ENCODE measurements at places on chromosomes 4 and X.

GRCh38 chrX:10401239-10401638 lies 219.1 kb downstream of the MID1 start:
- DNase-seq = no peak

DNA sequence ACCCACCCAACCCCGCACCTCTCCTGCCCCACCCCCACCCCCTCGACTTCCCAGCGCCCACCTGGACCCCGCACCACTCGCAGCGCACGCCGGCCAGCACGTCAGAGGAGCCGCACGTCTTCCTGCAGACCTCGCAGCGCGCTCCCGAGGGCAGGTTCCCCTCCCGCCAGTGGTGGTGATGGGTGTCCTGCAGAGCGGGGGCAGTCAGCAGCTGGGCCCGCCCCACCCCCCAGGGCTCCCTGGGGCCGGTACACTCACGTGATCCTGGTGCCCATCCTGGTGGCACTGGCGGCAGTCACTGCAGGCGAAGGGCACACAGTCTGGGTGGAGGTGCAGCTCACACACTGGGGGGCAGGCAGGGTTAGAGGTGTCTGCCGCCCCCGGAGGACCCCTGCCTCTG lies 5.1 kb downstream of the DGKQ start:
- no peak for DNase-seq

DNA sequence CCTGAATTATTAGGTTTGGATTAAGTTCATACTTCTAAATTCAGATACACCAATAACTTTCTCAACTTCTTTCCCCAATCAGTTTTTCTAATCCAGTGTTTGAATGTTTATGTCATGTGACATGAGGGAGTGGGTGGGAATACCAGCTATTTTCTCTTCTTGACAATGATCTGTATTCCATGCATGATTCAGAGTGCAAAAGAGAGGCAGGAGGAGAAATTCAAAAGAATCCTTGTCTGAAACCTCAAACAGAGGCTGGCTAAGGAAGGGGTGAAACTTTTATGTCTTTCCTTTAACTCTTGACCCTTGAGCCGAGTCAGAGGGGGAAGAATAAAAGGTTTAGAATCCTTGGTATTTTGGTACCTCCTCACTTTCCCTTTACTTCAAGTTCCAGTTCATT lies 544.7 kb downstream of the SPRY1 start:
- DNase-seq = no peak

DNA sequence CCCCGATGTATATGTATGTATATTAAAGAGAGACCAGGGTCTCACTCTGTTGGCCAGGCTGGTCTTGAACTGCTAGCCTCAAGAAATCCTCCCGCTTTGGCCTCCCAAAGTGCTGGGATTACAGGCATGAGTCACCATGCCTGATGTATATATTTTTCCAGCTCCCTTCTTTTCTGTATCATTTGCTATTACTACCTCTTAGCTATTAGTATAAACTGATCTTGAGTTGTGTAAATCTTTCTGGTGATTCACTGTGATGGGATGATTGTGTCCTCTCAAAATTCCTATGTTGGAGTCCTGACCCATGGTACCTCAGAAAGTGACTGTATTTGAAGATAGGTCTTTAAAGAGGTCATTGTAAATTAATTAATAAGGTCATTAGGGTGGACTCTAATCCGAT lies 53.1 kb downstream of the HPRT1 start:
- no peak for DNase-seq

DNA sequence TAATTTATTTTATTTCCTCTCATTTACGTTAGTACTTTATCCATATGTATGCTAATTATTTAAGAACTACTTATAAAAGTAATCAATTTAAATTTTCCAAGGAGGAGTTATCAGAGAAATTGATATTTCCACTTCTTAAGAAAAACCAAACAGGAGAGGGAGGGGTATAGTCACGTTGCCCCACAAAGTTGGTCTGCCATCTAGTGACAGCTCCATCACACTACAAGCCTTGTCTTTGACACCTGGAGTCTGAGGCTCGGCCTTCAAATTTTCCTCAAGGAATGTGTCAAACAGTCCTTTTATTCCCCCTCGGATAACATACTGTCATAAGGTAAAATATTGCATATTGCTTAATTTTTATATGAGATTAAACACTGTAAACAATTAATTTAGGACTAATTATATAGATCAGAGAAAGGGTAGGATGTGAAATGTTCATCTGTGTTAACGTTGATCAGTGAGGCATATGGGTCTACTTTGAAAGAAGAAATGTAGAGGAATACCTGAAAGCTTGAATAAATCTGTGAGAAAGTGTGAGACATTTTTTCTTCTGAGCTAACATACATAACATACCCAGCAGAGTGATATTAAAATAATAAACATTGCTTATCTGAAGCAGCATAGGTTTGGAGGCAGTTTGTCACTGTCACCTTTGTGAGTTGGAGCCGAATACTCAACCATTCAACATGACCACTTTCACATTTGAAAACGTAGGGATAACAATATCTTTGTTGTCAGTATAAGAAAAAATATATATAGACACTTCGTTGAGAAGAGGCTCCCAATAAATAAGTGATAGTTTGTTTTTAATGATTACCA lies 114.4 kb downstream of the GLRA3 start:
- peak; percentile 53 for DNase-seq

GRCh38 chr4:184313058-184313581 lies 95.4 kb upstream of the ENPP6 start:
- DNase-seq = no peak

DNA sequence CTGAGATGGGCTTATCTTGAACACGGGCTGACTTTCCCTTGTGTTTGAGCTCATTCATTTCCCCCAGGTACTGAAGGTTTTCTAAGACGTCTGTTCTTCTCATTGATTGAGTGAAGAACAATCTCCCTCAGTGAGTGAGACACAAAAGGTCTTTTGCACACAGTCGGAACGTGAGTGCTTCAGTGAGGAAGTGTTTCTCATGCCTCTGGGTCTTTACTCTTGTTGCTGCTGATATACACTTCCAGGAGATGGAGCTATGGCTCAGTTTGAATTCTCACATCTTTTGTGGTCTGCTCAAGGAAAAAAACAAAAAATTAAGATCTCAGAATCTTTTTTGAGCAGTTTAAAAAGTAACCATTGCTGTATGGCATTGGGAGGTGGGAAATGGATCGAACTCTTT lies 981.9 kb upstream of the TENM3 start:
- DNase-seq = peak; percentile 18

DNA sequence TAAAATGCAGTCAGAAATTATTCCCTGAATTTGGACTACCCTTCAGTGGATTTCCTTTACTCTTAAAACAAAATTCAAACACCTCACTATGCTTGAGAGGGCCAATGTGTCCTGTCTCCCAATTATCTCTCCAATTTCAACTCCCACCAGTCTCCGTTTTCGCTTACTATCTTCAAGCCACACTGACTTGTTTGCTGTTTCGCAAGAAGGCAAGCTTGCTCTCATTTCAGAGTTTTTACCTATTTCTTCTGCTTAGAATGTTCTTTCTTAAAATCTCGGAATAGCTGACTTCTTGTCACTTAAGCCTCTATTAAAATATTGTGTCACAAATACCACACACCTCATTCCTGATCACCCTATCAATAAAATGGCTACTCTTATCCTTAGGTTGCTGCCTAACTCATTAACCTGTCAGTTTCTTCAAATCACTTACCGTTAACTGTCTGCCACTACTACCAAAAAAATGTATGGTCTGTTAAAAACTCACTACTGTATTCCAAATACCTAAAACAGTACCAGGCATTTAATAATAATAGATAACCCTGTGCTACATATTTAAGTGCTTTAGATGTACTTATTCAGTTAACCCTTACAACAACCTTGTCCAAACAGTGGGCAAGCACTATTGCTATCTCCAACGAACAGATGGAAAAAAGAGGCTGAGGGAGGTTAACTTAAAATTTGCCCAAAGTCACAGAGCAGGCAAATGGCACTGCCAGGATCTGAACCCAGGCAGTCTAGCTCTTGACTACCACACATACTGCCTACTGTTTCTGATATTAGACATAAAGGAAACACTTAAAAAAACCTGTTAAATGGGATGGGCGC lies 2.9 kb downstream of the UBA6 start:
- no peak for DNase-seq

DNA sequence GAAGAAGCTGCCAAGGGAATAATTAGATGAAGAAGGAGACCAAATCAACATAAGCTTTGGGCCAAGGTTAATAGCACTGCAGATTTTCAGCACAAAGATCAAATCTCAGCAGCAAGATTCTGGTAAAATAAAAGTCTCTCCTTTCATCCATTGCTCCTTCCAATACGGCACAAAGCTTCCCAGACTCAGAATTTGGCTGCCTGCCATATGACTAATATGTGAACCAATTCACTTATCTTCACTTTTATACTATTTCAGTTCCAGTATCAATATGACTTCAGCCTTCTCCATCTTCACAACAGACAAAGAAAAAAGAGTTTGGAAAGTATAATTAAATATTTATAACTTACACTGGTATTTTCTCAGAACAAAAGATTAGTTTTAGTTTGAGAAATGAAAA lies 978.3 kb upstream of the GRID2 start:
- DNase-seq = no peak

DNA sequence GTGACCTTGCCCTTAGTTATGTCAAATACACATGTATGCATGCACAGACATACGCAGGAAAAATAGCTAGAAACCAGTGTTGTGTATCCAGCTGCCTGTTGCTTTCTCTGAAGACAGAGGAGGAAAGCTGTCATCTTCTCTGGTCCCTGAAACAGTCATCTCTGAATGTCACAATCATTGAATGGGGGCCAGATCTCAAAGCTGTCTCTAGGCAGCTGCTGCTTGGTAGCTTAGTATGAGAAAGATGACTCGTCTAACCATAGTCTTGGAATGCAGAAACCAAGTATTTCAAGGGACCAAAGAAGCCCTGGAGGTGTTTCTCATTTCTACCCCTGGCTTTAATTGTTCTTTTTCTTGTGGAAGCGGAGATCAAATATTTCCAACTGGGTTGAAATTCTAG lies 4.0 kb downstream of the GRIA3 start:
- no peak for DNase-seq

GRCh38 chr4:162911349-162911748 lies 255.3 kb downstream of the NAF1 start:
- DNase-seq = no peak

DNA sequence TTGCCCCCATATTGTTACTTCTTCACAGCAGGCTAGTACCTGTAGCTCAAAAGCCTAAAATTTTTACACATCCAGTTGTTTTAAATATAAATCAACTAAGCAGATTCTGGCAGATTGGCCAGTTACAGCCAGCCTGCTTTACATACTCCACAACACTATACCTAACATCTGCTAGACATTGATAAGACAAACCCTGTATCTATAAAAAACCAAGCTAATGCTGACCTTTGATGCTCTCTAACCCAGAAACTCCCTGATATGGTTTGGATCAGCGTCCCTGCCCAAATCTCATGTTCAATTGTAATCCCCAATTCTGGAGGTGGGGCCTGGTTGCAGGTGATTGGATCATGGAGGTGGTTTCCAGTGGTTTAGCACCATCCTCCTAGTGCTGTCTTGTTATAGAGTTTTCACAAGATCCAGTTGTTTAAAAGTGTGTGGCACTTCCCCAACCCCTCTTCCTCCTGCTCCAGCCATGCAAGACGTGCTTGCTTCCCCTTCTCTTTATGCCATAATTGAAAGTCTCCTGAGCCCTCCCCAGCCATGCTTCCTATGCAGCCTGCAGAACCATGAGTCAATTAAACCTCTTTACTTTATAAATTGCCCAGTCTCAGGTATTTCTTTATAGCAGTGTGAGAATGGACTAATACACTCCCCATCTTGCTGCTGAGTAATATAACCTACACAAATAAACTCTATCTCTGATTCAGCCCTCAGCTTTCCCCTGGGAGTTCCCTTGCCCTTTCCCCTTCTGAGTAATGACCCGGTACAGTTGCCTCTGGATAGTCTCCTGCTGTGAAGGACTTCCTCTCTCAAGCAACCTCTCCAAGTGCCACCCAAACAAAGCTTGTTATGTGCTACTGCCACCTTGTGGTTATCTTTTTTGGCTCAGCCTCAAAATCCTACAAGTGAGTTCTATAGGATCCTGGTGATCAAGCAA lies 39.6 kb downstream of the ZCCHC13 start:
- DNase-seq = peak; percentile 58

DNA sequence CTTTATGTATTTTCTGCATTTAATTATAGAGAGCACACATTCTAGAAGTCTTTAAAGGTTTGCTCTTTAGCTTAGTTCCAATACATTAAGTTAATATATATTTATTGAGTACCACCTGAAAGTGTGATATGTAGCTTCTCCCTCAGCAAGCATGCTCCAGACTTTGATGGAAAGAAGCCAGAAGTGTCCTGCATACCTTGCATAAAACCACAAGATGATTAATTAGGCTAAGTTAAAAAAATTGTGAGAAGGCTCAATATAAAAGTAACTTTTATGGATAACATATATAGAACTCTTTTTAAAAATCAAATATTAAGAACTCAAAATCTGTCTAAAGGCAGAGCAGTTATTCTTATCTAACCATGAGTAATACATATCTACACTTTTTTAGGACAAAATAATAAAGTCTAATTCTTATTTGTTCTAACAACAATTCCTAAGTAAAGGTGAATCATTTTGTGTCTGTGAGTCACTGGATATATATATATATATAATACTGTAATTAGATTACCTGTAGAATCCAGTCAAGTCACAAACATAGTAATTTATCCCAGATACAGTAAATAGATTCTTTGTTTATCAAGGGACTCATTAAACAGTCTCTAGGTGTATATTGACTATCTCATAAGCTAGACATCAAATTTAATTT lies 51.2 kb downstream of the INTS12 start:
- no peak for DNase-seq

GRCh38 chr4:172986114-172986513 lies 182.5 kb upstream of the GALNT7 start:
- no peak for DNase-seq

- DNase-seq = no peak
These were observed 252.7 kb downstream of the SPRY1 start for GRCh38 chr4:123649250-123649644.

DNA sequence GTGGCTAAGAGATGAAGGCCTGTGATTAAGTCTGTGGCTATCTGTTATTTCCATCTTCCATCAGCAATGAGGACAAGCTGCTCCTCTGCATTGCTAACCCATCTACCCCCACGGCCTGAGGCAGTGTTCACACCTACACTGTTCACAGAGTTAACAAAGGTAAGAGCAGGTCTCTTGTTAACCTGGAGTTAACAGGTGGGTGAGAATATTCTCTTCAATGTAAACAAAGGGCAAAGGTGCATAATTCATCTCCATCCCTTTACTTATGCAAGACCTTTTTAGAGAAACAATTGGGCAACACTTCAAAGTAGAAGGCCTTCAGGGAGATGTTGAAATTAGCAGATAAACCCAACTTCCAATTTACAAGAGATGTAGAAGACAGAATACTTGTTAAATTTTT lies 2.8 kb downstream of the SLC35A2 start:
- DNase-seq = no peak

GRCh38 chrX:72208126-72208800 lies 26.7 kb downstream of the PIN4 start:
- DNase-seq = no peak

- DNase-seq = no peak
These were observed 1.8 kb downstream of the KLF3 start for GRCh38 chr4:38665551-38666411.

GRCh38 chr4:173777921-173778320 lies 247.9 kb upstream of the HAND2 start:
- no peak for DNase-seq

- DNase-seq = peak; percentile 7
These were observed 52.3 kb downstream of the PKD2 start for GRCh38 chr4:88059766-88060165.

- no peak for DNase-seq
These were observed 105.7 kb upstream of the PDLIM3 start for GRCh38 chr4:185640811-185641675.

- DNase-seq = no peak
These were observed 398.2 kb upstream of the DIPK2B start for GRCh38 chrX:45598861-45599260.

- no peak for DNase-seq
These were observed 3.9 kb upstream of the RRAGB start for GRCh38 chrX:55713631-55714030.
